ENCODE measurements at places on chromosomes 4 and X. TPM values are rescaled to one million over a fixed set of nuclear protein-coding genes. Genes with fewer than 3 reads are reported as not detected.

Gene CTAG2
- not detected for total RNA-seq

- no peak for DNase-seq
These were observed 34.0 kb downstream of the STARD8 start for GRCh38 chrX:68681443-68681941.

Gene IL1RAPL1
- total RNA-seq = not detected

DNA sequence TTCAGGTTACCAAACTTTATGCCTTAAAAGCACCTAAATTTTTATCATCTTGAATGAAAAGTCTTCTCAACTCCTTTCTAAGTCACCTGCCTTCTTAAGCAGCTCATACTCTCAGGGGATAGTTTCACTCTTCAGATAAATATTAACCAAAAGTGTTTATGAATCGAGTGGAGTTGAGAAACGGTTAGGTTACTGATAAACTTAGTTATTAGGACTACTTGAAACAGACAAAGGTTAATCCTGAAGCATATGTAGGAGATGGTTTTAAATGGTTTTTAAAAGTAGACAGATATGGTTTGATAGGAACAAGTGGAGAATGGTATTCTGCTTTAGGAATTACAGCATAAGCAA lies 32.8 kb downstream of the CLDN22 start:
- DNase-seq = no peak

- no peak for DNase-seq
These were observed 79.8 kb upstream of the LHFPL1 start for GRCh38 chrX:112759512-112759911.

Gene ARMCX1
- 17.6 TPM for total RNA-seq

DNA sequence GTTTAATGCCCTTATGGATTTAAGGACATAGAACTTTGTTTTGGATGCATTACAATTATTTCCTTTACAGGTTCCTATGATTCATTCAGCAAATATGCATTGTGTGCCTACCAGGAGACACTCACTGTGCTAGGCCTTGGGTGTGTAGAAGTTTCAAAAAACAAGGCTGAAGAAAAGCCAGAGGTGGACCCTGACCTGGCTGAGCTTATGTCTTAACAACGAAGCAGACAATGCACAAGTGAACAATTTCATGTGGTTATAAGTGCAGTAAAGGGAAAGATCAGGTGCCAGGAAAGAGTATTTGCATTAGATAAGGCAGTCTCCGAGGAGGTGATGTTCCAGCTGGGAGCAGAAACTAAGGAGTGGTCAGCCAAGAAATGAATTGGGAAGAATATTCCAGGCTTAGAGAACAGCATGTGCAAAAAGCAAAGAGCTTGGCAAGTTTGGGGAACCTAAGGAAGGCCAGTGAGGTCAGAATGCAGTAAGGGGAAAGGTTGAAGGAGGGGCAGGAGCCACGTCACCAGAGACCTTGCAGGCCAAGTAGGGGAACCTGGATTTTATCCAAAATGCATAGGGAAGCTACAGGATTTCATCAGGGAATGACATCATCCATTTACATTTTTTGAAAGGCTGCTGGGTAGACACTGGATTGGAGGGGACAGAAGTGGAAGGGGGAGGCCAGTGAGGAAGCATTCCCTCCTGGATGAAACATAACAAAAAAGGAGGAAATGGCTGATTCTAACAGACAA lies 193.6 kb downstream of the SOWAHB start:
- DNase-seq = no peak

Gene CLGN
- 0.26 TPM for total RNA-seq

GRCh38 chr4:108396900-108397497 lies 223.4 kb upstream of the RPL34 start:
- no peak for DNase-seq

DNA sequence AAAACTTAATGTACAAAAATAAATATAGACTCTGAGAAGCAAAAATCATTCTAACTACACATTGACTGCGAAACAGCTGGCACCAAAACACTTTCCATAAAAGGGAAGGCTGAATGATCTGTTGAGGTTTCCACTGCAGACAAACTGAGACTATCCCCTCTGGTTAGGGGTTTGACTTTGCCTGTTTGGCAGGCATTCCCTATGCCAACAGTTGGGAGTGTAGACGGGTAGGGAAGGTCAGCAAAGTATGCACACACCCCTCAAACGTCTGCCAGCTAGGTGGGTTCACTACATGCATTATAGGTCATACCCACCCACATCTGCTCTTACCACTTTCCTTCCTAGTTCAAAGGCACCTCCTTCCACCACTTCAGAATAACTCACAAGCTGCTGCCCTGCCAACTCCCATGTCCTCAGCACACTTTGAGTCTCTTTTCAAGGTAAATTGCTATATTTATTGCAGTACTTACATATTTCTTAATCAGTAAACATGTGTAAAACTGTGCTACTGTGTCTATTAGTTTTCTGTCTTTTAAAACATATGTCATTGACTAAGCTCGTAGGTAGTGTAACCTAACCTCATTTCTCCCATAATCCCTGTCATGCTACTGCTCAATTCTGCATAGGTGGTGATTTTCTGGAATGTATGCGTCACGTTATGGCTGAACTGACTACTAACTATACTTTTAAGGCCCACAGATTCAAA lies 12.4 kb downstream of the CTSO start:
- no peak for DNase-seq

Gene PAGE2B
- not detected for total RNA-seq

GRCh38 chrX:28223991-28224390 lies 242.7 kb upstream of the DCAF8L1 start:
- DNase-seq = no peak

- DNase-seq = no peak
These were observed 218.9 kb downstream of the HS3ST1 start for GRCh38 chr4:11209826-11210225.

GRCh38 chr4:86788826-86789225 lies 60.4 kb downstream of the SLC10A6 start:
- no peak for DNase-seq

- no peak for DNase-seq
These were observed 42.9 kb downstream of the ATXN3L start for GRCh38 chrX:13276991-13277390.

Gene TCEAL6
- not detected for total RNA-seq

Gene HSD17B13
- total RNA-seq = 0.39 TPM

DNA sequence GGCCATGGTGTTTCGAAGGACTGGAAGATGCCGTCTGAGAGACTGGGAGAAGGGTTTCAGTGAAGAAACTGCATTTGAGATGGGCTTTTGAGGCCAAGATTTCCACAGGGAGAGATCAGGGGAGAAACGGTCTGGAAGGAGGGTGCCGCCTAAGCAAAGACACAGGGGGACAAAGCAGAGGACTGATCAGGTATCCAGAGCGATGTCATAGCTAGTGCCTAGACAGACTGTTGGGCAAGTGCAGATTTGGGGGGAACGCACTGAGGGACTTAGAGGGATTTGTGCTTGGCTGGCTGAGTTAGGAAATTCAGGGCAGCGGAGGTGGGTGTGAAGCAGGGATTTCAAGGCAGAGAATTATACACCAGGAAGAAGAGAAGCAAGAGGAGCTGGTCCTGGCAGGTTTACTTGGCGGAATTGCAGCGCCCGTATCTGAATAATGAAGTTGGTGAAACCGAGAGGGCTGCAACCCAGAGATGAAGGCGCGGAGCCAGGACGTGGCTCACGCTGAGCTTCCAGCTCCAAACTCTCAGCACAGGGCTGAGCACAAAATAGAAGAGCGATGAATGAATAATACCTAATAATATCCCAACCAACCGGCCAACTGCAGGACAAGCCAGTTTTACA lies 106.9 kb downstream of the MAML3 start:
- no peak for DNase-seq

Gene PTCHD1
- 0.77 TPM for total RNA-seq

DNA sequence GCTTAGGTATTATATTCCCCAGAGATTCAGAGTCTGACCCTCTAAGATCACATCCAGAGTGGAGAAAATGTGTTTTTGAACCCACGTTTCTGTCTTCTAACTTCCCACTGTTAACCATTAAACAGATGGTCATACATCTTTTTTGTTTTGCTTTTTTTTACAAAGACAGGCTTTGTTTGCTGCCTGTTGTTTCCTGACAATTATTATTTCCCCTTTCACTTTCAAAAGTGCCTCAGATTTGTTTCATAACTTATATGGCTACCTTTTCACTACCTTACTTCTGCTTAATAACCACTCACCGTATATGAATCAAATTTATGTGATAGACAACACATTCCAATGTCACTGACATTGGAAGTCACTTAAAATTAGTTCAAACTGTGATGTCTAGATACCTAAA lies 142.2 kb downstream of the HS3ST1 start:
- no peak for DNase-seq

Gene F9
- not detected for total RNA-seq

GRCh38 chrX:116417214-116417613 lies 19.2 kb upstream of the SLC6A14 start:
- no peak for DNase-seq

DNA sequence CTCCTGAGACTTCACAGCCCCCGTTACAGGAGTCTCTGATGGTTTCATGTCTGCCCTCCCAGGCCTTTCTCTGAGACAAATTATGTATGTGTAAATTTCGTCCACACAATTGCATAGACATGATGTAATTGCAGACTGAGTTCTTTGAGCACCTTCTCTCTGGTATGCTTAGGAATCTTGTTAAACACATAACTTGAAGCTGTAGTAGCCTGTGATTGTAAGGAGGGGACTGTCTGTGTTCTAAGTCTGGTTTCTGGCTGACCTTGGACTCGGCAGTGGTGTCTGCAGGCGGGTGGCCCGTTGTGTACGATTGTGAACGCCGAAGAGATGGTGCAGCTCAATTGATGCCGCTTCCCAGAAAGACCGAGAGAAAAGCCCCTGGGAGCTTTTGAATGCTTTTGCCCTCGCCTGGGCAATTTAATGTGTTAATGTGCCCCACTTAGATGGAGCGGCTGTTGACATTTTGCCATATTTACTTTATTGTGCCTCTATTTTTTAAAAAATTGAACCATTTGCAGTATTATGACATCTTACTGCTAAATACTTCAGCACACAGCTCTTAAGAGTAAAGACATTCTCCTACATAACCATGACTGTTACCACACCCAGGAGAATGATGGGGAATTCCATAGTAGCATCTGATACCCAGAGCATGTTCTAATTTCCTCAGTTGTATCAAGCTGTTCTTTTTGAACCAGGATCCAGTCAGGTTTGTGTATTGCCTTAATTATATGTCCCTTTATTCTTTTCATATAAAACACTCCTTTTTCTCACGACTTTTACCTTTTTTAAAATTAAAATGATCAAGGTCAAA lies 58.4 kb upstream of the TADA2B start:
- no peak for DNase-seq

DNA sequence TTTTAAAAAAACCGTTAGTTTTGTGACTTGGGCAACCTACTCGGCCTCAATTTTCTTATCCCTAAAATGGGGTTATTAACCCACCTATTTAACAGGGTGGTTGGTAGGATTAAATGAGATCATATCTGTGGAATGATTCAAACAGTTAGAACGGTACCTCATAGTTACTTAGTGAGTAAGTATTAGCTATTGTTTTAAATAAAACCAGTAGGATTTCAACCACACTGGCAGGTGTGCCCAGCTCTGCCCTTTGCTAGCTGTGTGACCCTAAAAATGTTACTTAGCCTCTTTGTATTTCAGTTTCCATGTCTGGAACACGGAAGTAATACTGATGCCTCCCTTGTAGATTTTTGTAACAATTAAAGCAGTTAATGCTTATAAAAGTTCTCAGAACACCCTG lies 225.8 kb upstream of the SPRY1 start:
- no peak for DNase-seq

Gene CSN1S1
- not detected for total RNA-seq

Gene SLC9B1
- 2.2 TPM for total RNA-seq

- DNase-seq = no peak
These were observed 230.4 kb downstream of the EDA2R start for GRCh38 chrX:66408507-66408906.

GRCh38 chrX:150569155-150569477 lies 695 bp downstream of the MTM1 start:
- DNase-seq = no peak

DNA sequence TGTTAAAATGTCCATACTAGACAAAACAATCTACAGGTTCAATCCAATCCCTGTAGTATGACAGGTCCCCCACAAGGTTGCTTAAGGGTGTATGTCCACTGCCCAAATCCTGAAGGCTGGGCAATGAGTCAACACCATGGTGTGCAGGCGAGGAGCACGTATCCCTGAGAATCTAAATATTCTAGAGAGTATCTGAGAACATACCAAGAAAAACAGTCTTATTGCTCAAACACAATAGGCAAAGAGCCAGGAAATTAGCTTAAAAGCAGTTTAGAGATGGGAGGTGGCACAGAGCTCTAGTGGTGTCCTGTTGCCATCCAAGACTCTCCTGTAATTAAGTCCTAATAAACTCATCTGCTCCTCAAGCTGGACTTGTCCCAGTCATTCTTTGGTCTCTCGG lies 37.0 kb downstream of the RCHY1 start:
- no peak for DNase-seq

GRCh38 chr4:83153417-83153816 lies 38.9 kb upstream of the PLAC8 start:
- DNase-seq = no peak

- DNase-seq = no peak
These were observed 43.5 kb downstream of the FMR1NB start for GRCh38 chrX:148024425-148025148.

GRCh38 chr4:8236920-8237195 lies 32.7 kb upstream of the HTRA3 start:
- DNase-seq = no peak

GRCh38 chrX:136268051-136269048 lies 17.1 kb upstream of the MAP7D3 start:
- DNase-seq = no peak

GRCh38 chr4:52869196-52869595 lies 7.1 kb downstream of the RASL11B start:
- no peak for DNase-seq

GRCh38 chr4:137536789-137537561 lies 4.7 kb upstream of the PCDH18 start:
- DNase-seq = no peak

DNA sequence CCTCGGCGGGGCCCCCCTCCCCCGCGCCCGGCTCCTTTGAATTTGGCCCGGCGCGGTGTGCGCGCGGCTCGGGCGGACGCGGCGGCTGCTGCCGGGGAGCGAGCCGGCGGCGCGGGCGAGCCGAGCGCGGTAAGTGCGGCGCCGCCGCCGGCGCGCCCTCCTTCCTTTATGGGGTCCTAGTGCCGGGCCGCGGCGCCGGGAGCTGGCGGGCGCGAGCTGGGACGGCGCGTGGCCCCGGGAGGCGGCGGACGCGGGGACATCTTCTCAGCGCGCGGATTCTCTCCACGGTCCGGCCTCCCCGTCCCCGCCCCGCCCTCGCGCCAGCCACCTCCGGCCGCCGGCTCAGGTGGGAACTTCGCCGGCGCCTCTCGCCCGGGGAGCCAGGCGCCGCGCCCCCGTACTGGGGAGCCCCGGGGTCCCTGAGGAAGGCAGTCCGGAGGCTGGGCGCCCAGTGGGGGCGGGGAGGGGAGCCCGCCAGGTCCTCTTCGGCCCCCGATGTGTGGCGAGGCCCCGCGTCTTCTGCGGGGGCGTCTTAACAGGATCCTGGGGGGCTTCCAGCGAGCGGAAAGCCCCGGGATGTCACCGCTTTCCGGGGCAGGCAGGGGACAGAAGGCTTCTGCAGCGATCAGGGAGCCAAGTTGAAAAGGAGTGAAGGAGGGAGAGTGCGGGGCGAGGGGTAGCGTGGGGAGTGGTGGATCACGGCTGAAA lies 98.4 kb upstream of the TENM3 start:
- no peak for DNase-seq

Gene TBC1D25
- total RNA-seq = 15.3 TPM

Gene PALLD
- 187 TPM for total RNA-seq

Gene CXCL3
- 4.0 TPM for total RNA-seq

Gene HTRA3
- total RNA-seq = 1.4 TPM

Gene ELOVL6
- 4.4 TPM for total RNA-seq

- DNase-seq = no peak
These were observed 1081.8 kb upstream of the GRID2 start for GRCh38 chr4:91222014-91222413.

Gene TMEM154
- 53.3 TPM for total RNA-seq

- no peak for DNase-seq
These were observed 111.2 kb downstream of the COL25A1 start for GRCh38 chr4:109191216-109191615.

Data from spleen (tissue), 13 donors.